Skin of body (tissue), 3 donors: ENCODE measurements at places on chromosomes 4 and X.

DNA sequence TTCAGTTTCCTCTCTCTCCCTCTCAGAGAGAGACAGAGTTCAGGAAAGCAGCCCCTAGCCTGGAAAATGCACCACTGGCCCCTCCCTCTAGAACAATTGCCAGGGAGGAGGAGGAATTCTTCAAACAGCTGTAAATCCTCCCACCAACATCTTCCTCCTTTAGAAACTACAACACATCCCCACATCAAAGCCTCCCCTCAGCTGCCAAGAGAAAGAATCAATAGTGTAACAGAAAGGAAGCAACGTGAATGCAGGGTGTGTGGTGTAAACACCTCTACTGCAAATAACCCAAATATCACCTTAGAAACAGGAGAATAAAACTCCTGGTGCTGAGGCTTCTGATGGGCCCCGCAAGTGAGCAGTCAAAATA is 249.9 kb upstream of the GATB start:
- no peak for DNase-seq

DNA sequence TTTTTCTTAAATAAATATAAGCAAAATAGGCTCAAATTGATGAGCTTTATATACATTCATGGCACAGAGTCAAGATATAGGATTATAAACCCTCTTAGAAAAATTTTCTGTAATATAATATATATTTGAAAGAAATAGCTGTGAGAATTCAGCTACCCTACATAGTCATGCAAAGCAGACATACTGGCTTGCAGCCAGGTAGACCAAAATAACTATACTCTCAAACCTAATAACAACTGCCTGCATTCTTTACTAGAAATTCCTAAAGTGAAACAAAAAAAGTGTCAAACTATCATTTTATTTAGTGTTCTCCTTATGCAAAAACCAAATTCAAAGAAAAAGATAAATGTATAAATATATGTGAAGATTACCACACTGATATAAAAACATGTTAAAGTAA is 1390.2 kb downstream of the C4orf33 start:
- no peak for DNase-seq

DNA sequence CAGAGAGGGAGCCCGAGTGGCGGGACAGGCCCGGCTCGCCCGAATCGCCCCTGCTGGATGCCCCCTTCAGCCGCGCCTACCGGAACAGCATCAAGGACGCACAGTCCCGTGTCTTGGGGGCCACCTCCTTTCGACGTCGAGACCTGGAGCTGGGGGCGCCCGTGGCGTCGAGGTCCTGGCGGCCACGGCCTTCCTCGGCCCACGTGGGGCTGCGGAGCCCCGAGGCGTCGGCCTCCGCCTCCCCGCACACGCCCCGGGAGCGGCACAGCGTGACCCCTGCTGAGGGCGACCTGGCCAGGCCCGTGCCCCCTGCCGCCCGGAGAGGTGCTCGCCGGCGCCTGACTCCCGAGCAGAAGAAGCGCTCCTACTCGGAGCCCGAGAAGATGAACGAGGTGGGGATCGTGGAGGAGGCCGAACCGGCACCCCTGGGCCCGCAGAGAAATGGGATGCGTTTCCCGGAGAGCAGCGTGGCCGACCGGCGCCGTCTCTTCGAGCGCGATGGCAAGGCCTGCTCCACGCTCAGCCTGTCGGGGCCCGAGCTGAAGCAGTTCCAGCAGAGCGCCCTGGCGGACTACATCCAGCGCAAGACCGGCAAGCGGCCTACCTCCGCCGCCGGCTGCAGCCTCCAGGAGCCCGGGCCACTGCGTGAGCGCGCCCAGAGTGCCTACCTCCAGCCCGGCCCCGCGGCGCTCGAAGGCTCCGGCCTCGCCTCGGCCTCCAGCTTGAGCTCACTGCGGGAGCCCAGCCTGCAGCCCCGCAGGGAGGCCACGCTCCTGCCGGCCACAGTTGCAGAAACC is 156.9 kb downstream of the SOWAHB start:
- no peak for DNase-seq

DNA sequence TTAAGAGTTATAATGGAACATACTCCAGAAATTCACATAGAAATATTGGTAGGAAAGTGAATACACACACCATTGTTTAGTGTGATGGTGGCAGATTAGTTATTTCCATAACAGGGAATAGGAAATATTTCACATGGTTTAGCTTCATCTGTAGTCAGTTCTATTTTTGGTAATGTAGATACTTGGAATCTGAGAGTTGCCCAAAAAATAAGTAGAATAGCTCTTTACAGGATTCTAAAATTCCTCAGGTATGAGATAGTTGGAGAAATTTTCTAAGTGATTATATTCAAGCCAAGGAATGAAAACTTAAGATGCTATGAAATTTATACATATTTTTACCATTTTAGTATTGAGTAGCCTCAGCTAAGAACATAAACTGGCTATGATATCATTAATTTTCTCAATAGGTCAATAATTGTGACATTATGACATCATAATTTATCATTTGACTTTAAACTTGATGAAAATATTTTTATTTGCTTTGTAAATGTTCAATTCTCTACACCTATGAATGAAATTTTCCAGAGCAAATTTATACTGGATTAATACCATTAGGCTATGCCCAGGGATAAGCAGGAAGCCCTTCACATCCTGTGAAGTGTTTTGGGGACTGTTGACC is 35.8 kb downstream of the CPEB2 start:
- no peak for DNase-seq

GRCh38 chrX:43813898-43814297 is 68.4 kb downstream of the MAOB start:
- DNase-seq: no peak

DNA sequence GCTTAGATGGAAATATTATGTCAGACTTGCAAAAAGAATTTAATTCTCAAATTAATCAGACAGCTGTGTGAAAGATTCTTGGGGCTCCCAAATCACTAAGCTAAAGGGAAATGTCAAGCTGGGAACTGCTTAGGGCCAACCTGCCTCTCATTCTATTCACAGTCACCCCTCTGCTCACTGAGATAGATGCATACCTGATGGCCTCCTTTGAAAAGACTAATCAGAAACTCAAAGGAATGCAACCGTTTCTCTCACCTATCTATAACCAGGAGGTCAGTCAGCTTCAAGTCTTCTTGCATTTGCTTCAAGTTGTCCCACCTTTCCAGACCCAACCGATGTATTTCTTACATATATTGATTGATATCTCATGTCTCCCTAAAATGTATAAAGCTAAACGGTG is 882.7 kb downstream of the CENPC start:
- DNase-seq: no peak

DNA sequence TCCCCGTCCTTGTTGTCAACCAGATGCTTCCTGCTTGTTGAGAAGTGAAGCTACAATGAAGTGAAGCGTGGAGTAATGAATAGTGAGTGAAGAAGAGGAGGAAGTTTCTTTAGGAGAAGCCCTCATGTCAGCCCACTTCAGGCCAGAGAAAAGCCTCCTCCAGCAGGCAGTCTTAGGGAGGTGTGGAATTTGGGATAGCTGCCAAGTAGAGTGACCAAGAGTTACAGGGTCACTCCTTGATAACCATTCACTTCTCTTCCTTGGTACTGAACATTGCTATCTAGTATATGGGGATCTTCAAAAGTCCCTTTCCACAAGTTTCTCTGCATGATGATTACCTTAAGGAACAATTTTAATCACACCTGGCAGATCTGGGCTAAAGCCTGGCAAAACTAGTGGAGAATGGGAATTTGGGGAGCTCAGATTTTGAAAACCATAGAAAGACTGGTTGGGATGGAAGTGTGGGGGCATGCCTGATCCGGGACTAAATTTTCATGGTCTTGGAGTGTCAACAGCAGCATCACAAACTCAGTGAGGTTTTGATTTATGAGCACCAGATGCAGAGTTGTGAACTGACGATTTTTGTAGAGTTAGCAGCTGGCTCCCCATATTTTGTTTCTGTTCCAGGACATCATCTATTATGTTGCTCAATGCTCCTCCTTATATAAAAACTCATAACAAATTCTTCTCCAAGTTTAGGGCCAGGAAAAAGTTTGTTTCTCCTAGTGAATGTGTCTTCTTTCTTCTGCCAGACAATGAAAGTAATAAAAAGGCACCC is 53.1 kb downstream of the IGSF1 start:
- DNase-seq: peak; percentile 87

DNA sequence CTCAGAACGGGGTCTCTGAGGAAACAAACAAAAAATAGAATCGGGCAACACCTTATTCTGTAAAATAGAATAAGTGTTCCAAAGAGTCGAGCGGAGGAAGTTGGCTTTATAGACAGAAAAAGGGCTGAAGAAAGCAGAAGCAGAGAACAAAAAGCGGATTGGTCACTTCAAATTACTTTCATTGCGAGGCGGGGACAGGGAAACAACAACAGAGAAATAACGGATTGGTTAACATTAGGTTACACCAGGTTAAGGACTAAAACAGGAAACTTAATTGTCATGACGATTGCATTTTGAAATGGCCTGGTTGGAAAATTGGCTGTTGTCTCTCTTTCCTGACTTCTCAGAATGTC is 433 bp upstream of the COQ2 start:
- DNase-seq: peak; percentile 63

- no peak for DNase-seq
Observed at GRCh38 chr4:80322716-80323115, 12.8 kb upstream of the CFAP299 start.

GRCh38 chr4:15385928-15386327 is 41.9 kb upstream of the C1QTNF7 start:
- no peak for DNase-seq

DNA sequence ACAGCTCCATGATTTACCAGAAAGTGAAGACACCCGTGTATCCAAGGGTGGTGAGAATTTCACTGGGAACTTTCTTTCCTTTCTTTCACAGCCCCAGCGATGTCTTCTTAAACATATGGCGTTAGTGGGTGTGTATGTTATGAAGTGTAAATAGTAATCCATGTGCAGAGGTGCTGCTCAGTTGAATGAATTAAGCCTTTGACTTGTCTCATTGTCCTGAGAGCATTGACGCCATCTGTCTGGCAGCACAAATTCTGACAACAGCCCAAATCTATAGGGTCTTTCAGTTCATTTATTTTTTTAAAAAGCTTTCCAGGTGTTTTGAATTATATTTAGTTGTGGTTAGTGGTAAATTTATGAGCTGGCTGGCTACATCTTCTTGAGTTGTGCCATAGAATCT is 69.4 kb downstream of the CLCN5 start:
- peak; percentile 49 for DNase-seq

DNA sequence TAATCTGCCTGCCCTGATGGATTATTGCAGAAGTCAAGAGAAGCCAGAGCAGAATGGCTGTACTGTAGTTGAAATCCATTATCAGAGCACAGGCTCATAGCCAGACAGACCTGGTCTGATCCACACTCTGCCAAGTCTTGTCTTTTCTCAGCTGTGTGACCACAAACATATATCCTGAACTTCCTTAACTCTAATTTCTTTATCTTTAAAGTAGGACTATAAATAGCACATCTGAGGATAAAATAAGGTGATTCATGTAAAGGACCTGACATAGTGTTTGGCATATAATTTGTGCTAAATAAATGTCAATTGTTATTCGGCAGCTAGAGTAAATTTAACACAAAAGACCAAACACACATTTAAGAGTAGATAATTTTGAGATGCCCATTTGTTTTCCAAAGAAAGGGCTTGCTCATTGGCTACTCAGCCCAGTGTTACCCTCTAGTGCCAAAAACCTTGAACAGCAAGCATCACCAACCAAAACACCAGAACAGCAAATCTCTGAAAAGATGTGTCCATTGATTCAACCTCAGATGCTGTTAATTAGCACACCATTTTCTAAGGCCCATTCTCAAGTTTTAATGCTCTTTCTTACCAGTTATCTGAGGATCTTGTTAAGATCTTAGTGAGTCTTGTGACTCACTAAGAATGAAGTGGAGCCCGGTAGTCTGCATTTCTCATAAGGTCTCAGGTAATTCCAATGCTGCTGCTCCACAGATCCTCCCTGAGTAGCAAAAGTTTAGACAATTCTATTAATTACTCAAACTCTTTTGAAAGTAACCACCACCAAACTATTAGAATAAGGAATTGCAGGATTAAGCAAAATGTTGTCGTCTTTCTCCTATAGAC is 108.8 kb downstream of the HHIP start:
- no peak for DNase-seq

- DNase-seq: no peak
Observed at GRCh38 chrX:2708021-2708420, 16.9 kb downstream of the CD99 start.

DNA sequence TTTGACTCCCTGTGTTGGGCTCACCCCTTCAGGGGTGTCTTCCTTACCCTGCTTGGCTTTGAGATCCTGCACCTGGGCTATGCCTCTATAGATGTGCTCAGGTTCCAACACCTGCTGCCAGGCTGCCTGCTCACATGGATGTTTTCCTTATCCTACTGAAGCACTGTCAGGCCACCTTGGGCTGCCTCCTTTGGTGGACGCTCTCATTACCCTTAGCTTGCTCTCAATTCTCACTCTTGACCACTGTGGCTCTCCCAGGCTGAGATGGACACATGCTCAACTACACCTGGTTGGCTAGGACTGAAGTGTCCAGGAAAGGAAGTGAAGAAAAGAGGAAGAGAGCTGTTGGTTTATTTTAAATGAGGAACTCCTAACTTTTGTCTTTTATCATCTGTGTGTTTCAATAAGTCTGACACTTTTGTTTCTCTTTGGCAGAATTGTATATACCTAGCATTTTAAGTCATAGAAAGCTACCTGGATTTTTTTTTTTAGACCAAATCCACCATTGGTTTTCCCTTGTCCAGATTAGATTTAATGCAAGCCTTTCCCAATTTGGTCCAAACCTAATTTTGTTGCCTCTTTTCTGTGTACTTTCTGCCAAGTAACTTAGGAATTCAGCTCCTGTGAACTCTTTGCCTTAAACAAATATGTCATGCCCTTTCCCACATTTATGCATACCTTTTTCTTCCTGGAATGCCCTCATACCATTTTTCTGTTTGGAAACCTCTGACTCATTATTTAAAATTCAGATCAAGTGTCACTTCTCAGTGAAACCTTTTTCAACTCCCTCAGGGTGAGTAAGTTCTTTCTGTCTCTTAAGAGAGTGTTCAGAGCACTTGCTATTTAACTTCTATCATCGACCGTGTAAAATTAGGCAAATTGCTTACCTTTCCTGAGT is 175.8 kb downstream of the GC start:
- no peak for DNase-seq

DNA sequence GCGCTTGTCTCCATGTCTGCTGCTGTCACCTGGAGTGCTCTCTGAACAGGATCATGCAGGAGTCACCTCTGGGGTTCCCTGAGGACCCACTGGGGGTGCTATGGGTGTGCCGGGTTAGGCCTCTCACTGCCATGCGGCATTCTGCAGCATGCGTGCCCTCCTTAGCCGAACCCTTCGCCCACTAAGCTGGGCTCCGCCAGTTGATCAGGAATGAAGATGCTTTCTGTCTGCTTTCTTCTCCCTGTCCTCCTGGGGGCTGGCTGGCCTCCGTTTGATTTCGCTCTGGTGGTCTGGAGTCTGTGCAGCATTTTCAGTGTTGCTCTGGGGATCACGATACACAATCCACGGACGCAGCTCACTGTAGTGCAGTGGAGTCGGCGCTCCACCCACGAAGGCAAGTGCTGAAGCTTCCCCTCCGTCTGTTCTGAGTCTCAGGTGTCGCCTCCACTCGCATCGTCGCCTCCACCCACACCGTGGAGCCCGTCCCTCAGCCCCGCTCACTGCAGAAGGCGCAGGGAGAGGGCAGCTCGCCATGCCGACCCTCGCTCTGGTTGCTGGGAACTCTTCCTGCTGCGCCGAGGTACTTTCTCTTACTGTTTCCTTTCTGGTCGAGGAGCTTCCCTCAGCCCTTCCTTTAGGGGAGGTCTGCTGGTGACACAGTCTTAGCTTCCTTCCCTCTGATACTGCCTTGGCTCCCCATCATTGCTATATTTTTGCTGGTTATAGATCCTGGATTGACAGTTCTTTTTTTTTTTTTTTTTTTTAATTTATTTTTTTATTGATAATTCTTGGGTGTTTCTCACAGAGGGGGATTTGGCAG is 29.2 kb downstream of the LETM1 start:
- no peak for DNase-seq
